ENCODE measurements at places on chromosomes 13 and 19.
A peak's percentile ranks its signal among the peaks of the same experiment; 100 is the strongest.

DNA sequence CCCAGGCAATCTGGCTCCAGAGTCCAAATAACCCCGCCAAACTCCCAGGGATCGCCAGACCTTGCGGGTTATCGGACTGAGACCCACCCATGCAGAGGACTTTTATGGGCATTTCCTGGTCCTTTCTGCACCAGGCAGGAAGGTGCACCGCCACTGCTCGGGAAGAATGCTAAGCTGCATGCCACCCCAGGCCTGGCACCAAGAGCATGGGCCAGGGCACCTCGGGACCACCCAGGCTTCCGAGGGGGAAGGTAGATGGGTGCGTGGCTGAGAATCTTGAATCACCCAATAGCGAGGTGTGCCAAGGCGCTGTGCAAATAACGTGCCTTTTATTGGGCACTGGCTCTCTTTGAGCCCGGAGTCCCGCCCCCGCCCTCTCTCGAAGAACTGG is 422 bp upstream of the ZNF575 start:
- no peak for ATAC-seq

DNA sequence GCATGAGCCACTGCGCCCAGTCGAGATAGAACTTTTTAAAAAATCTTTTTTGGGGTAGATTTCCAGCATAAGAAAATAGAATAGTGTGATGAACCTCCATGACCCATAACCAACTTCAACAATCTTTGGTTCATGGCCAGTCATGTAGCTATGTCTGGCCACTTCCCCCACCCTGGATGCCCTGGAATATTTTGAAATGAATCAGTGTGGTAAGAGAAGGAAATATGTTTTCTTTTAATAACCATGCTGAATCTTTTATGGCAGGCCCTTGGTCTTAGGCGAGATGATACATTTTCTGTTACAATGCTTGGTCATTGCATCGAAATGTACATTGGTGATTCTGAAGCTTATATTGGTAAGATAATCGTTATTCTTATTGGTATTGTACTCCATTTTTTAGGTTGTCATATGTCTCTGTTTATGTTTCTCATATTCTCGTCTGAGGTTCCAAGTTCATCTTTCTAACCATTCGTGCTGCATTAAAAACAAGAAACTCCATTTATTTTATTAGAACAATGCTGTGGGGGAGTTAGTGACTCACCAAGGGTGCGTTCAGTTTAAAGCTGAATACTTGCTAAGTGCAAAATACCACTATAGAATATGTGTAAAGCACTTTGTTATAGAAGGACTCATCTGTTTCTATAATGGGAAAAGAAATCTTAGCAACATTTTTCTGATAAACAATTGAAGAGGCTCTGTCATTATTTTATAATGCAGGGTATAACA is 16.4 kb upstream of the UPF3A start:
- no peak for ATAC-seq

GRCh38 chr19:13082192-13083007 is 20.3 kb downstream of the LYL1 start:
- peak; percentile 64 for ATAC-seq

DNA sequence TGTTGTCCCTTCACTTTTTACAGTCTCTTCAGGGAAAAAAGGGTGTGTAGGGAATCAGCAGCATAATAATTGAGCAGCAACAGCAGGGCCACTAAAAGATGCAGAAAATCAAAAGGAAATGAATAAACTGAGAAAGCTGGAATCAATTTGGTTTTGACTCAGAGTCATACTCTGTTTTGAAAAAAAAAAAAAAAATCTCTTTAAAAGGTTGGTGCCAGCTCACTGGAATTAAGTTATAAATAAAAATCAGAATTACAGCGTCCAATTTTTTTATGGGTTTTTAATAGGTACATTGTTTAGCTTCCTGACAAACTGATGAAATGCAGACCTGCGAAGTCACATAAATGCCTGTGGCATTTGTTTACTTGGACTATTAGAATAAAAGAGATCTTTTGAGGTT is 231.9 kb downstream of the COG6 start:
- peak; percentile 67 for ATAC-seq

- ATAC-seq = no peak
Observed at GRCh38 chr13:52842441-52842840, 6.0 kb downstream of the PCDH8 start.

GRCh38 chr19:30434797-30435594 is 62.8 kb downstream of the ZNF536 start:
- no peak for ATAC-seq

- no peak for ATAC-seq
Observed at GRCh38 chr19:38143847-38144246, 80.2 kb downstream of the DPF1 start.

DNA sequence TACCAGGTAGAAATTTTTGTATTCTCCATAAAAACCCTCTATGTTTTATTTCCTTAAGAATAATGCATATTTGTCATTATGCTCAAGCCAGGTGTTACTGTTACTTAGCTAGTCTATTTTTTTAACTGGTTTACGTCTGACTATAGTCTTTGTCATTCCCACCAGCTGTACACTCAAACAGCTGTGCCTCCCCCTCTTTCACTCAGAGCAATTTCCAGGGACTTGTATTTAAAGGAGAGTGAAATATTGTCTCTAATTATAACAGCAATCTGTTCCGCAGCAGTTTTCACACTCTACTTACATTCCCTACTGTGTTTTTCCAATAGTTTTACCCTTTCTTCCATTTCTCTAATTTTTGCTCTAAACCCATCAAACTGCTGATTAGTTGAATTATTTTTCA is 813.6 kb upstream of the MIR17HG start:
- ATAC-seq = no peak

GRCh38 chr19:15636026-15636425 is 4.7 kb upstream of the CYP4F3 start:
- no peak for ATAC-seq

- ATAC-seq = no peak
Observed at GRCh38 chr19:45408830-45409556, 2.5 kb downstream of the POLR1G start.

DNA sequence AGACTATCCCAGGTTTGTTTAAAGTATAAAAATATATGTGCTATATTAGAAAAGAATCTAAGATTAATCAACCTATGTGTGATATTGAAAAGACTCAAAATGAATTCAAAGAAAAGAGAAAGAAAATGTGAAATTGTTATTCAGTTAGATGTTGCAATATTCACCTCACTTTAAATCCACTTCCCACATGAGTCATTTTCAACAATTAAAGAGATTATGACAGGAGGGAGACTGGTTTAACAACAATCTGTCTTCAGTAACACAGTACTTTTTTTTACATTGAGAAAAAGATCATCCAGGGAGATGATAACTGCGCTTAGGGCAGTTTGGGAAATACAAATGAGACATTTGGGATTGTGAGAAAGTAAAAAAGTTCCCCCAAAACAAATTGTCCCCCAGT is 1246.2 kb downstream of the SLITRK1 start:
- no peak for ATAC-seq

DNA sequence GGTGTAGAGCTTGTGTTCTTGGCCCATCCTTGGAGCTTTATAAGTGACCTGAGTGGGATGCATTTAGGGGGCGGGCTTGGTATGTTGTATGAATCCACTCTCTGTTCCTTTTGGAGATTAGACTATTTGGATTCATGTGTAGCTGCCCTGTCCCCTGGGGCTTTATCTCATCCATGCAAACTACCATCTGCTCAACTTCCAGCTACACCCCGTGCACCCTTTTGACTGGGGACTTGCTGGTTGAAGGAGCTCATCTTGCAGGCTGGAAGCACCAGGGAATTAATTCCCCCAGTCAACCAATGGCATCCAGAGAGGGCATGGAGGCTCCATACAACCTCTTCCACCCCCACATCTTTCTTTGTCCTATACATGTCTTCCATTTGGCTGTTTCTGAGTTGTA is 6.1 kb downstream of the CLEC4M start:
- ATAC-seq = no peak

GRCh38 chr13:49540552-49540951 is 44.8 kb downstream of the PHF11 start:
- ATAC-seq = no peak

- ATAC-seq = no peak
Observed at GRCh38 chr19:51325161-51325976, 13.9 kb downstream of the IGLON5 start.

DNA sequence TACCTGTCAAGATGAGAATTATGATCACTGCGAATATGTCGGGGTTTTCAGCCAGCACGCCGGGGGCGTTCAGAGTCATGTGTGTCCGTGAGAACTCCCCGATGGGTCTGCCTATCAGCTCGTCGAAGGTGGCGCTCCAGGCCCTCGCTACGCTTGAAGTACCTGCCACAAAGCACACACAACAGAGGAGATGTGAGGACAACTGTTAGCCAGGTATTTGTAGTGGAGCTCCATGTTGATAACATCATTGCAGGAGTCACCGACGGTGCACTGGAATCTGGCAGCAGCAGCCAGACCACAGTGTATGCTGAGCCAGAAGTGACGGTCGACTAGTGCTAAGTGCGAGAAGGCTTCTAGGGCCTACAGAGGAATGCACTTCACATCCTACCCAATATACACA is 62.7 kb downstream of the SLC7A1 start:
- no peak for ATAC-seq

DNA sequence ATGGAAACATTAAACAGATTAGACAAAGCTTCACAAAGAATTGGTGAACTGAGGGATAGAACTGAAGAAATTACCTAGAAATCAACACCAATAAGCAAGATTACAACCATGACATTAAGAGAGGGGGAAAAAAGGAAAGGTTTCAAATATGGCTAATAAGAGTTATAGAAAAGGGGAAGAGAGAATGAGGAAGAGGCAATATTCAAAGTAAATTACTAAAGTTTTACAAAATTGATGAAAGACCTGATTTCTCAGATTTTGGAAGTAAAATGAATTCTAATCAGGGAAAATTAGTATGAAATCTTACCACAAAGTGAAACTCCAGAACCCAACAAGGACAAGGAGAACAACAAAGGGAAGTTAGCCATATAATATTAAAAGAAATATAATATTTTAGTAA is 187.4 kb downstream of the NBEA start:
- ATAC-seq = no peak

GRCh38 chr13:96422002-96422401 is 332.1 kb downstream of the HS6ST3 start:
- no peak for ATAC-seq

GRCh38 chr19:1060689-1061088 is 6.3 kb upstream of the ARHGAP45 start:
- ATAC-seq = no peak

GRCh38 chr13:37956536-37956935 is 87.0 kb upstream of the TRPC4 start:
- ATAC-seq = no peak
